ELR (cell line): ENCODE measurements at places on chromosomes 12 and 14.

GRCh38 chr14:95313707-95314106 is 6.0 kb downstream of the CLMN start:
- DNase-seq: peak; percentile 40

DNA sequence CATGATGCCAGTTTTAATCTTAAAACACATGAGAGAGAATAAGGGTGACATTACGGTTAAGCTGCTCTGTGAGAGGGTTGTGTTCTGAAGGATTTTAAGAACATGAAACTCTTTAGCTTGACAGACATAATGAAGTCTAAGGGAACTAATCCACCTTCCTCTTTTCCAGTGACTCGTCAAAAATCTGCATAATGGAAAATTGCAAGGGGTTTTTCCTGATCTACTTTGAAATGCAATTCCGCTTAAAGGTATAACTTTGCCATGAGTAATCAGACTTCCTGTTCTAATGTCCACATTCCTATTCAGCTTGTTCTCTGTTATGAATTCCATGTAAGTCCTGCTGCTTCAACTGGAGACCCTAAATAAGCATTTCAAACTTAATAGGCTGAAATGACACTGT is at the start of gene ZNF705A:
Gene ZNF705A, plus strand, starts transcription at position 171 of the 400 bp plus-strand sequence. CDS start 15,611 bp downstream, outside the sequence.
- DNase-seq: peak; percentile 88

GRCh38 chr12:40502322-40502721 is 189.9 kb upstream of the CNTN1 start:
- no peak for DNase-seq

GRCh38 chr12:116358893-116359761 is 81.6 kb upstream of the MED13L start:
- DNase-seq: peak; percentile 91

GRCh38 chr12:79388011-79388410 is 302.8 kb downstream of the PAWR start:
- DNase-seq: no peak

GRCh38 chr12:14614704-14615121 is 47.0 kb upstream of the PLBD1 start:
- no peak for DNase-seq

DNA sequence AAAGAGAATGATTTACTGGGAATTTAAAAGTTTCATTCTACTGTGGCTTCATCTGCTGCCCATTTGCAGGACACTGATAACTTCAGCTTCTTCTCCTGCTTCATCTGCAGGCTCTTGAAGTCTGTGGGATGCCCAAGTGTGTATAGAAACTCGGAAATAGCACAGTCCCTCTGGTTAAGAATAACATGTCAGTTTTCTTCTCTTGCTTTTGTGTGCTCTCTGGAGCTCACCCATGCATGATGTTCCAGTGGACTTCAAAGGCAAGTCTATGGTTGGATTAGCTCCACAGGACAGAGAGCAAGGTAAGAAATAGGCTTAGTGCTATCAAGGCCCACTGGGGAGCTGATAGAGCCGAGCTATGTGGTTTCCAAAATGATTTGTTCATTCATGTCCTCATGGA is 13.7 kb downstream of the RMST start:
- DNase-seq: no peak

- peak; percentile 45 for DNase-seq
These were observed 62.1 kb upstream of the HECTD1 start for GRCh38 chr14:31269634-31270195.

DNA sequence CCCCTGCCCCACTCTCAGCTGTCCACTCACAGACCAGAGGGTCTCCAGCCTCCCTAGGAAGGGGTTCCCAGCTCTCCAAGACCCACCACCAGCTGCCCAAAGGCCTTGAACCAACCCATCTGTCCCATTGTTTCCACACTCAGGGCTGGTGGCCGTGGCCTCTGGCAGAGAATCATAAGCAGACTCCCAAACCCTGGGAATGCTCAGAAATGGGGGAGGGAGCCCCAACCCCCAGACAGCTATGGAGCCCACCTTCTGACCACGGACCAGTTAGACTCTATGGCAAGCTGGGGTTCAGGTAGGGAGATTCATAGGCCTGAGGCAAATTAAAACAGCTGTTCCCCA is 280.0 kb downstream of the DPF3 start:
- no peak for DNase-seq

DNA sequence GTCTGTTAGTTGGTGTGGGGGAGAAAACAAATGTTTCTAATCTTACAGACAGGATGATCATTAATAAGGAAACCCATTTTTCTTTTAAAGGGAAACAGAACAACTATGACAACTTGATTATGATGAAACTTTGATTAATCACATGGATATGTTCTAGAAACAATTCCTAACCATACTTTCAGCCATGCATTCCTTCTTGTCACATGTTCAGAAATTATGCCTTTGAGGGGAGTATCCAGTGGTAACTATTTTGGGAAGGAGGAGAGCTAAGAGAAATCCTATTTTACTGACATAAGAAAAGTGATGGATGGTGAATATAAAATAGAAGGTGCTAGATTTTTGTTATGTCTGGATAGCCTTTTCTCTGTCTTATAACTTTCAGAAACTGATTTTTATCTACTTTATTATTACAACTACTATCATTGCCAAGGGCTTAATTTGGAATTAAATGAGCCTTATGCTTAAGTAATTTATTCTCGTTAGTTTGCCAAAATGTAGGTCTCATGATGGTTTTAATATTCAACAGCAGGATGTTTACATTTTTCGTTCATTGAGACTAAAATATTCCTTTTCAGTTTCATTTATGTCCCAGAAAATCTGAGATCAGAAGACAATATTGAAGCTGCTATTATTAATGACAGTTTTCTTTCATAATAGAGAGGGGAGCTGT is 200.1 kb downstream of the TMTC2 start:
- no peak for DNase-seq

DNA sequence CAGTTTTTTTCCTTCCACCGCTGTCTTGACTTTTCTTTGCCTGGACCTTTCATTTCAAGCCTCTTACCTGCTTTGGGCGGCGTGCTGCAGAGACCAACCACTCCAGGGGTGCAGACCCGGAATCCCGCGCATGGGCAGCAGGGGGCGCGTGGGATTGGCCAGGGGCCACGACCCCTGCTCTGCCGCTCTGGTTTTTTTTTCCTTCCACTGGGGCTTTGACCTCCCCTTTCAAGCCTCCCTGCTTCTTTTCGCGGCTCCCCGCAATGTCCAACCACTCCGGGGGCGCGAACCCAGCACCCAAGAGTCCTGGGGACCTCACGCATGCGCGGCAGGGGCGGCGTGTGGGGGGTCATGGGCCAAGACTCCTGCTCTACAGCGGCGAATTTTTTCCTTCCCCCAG is 325.1 kb downstream of the ALG10 start:
- DNase-seq: no peak

DNA sequence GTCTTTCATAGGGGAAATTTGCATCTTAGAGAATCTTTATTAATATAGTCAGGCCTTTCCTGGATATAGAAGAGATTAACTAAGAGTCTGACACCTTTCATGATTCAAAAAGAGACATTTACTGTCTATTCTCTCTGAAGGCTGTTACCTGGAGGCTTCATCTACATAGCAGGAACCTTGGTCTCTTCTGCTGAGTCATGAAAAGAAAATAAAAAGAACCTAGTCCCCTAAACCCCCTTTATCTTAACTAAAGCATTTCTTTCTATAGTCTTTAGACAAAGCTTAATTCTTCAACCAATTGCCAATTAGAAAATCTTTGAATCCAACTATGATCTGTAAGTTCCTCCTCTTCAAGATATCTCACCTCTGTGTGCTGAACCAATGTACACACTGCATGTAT is 33.1 kb downstream of the RPS29 start:
- no peak for DNase-seq

- DNase-seq: no peak
These were observed 205.8 kb upstream of the RTL1 start for GRCh38 chr14:101109347-101109638.

- no peak for DNase-seq
These were observed 111.3 kb upstream of the GARIN2 start for GRCh38 chr14:67077921-67078320.

DNA sequence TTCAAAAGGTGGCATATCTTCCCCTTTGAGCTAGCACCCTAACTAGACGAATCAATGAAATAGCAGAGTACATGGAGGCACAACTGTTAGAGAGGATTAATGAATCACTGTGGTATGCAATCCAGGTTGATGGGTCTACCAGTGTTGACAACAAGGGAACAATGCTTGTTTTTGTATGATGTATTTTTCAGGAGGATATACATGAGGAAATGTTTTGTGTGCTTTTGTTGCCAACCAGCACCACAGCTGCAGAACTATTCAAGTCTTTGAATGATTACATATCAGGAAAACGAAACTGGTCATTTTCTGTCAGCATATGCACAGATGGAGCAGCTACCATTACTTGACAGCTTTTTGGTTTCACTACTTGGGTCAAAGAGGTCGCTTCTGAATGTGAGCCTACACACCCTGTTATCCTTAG is 142.6 kb downstream of the GPHN start:
- DNase-seq: peak; percentile 14

- peak; percentile 56 for DNase-seq
These were observed 6.1 kb upstream of the AAAS start for GRCh38 chr12:53327435-53328042.

- no peak for DNase-seq
These were observed 49.2 kb upstream of the CHPT1 start for GRCh38 chr12:101648195-101648594.

- peak; percentile 64 for DNase-seq
These were observed 58.2 kb downstream of the SAMD4A start for GRCh38 chr14:54625112-54625511.

DNA sequence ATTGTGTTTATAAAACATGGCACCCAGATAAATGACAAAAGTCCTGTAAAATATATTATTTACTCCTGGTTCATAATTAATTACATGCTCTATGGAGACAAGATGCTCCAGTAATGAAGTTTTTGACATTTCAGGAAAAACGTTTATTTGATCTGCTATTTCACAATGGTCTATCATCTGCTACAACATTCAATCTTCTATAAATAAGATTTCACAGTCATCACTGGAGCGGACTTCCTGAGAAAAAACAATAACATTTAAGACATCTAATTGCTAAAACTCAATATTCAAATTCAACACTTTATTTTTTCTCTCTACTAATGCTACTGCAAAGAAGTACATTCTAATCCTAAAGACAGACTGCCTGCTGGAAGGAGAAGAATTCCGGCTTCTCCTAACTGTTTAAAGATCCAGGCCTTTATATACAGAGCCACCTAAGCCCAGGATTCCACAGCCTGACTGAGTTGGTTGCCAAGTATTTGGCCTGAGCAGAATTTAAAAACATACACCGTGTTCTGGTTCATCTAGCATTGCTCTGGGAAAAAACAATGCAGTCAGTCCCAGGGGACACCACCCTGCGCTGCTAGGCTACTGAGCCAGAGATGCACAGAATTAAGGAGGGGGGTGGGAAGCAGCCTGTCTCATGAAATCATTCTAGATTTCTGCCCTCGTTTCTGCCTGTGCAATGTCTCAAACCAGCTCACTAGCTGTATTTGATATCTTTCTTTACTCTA is 58.0 kb downstream of the TMTC1 start:
- DNase-seq: no peak

DNA sequence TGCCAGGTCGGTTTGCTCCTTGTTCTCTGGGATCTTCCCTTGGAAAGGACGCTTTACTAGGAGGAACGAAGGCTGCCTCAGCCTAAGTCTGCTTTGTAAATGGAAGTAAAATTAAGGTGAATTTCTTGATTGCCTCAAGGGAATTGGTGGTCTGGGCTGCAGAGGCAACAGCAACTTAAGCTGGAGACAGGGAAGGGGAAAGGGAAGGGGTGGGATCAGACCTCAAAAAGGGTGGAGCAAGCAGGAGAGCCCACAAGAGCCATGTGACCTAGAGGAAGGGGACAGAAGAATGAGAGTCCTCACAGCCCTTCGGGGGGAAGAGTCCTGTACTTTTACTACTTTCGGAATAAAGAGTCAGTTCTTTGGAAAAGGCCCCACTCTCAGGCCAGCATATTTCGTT is 147.9 kb downstream of the PPM1H start:
- no peak for DNase-seq

- peak; percentile 91 for DNase-seq
These were observed at the start of gene SPATA7 for GRCh38 chr14:88385212-88386101. TSS of gene SPATA7 (plus strand) at chr14:88385657. CDS start at chr14:88385819, 162 bp downstream.

DNA sequence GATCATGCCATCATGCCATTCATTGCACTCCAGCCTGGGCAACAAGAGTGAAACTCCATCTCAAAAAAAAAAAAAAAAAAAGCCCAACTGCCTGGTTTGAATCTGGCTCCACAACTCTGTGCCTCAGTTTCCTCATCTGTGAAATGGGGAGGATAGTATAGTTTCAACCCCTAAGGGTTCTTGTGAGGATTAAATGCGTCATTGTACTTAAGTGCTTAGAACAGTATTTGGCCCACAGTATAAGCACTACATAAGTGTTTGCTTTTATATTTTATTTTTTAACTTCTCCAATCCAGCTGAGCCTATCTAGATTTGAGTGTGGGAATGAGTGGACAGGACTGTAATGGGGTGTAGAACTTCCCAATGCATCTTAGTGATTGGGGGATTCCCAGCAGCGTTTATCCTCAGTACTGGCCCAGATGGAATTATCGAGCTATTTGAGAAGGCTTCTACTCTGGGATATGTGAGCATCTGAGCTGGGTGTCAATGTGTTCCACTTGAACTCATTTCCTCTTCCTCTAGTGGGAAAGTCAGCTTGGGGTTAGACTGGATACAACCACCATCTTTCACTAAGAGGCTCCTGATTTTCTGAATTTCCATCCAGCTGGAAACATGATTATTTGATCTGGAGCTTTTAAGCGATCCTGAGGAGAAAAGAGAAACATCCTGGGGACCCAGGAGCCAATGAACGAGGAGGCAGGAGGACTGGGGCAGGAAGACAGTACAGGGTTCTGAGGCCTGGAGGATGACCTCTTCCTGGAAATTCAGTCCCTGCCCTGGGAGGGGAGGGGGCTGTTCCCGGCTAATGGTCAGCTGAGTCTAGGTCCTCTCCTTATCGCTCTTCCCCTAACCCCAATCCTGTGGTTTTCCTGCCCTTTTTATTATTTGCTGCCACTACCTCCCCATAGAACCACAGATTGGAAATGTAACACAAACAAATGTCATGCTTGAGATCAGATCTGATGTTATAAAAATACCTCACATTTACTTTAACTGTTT is 9.3 kb upstream of the ESPL1 start:
- DNase-seq: no peak

GRCh38 chr12:68932961-68933893 is at the start of gene CPM:
TSS of gene CPM (minus strand) at chr12:68933171. CDS start at chr12:68932837, 334 bp downstream.
- peak; percentile 63 for DNase-seq

DNA sequence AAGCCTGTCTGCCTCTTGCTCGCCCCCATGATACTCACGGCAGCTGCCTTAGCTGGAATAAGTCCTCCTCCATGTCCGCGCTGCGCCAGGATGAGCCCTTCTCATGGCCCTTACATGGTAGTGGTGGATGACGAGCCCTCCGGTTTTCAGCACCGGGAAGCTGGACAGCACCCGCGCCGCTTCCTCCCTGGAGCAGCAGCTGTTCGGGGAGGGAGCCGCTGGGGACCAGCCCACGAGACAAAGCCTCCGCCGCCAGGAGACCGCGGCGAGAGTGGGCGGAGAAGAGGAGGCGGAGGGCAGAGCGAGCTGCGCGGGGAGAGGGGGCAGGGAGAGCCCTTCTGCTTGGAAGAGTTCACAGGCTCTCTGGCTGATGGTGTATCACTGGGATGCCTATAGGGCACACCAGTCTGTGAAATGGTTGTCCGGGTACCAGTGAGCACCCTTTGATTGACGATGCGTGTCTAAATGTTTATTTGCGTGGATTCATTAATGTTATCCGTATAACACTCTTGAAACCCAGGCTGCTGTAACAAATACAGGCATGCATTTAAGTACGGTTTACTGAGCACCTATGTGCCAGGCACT is at the start of gene SVOP:
Gene SVOP, minus strand, starts transcription at position 273 of the 585 bp plus-strand sequence. Its CDS starts 200 bp downstream, at position 73.
- DNase-seq: peak; percentile 76
